Foreskin keratinocyte (primary cell): ENCODE measurements at places on chromosomes 5 and 9. TPM values are rescaled to one million over a fixed set of nuclear protein-coding genes. Genes with fewer than 3 reads are reported as not detected.

FBP1 gene
- not detected in 2 replicates for polyA plus RNA-seq

SCGB3A2 gene
- not detected in 2 replicates for polyA plus RNA-seq

PCDHA10 gene
- polyA plus RNA-seq = not detected in 2 replicates

KDM3B gene
- polyA plus RNA-seq = 12.5 and 15.7 TPM in 2 replicates

ADAMTS6 gene
- polyA plus RNA-seq = 3.1 and 3.2 TPM in 2 replicates

ARHGEF39 gene
- 4.9 and 5.7 TPM in 2 replicates for polyA plus RNA-seq

PRUNE2 gene
- polyA plus RNA-seq = 0.30 and 0.67 TPM in 2 replicates

CAMK4 gene
- polyA plus RNA-seq = 0.41 and 1.2 TPM in 2 replicates

ADRB2 gene
- 10.8 and 23.5 TPM in 2 replicates for polyA plus RNA-seq

ENTPD8 gene
- not detected in 2 replicates for polyA plus RNA-seq

ZNF300 gene
- polyA plus RNA-seq = 4.3 and 5.1 TPM in 2 replicates

SAXO1 gene
- not detected in 2 replicates for polyA plus RNA-seq

MYOT gene
- 0.02 and 0.07 TPM in 2 replicates for polyA plus RNA-seq

SPATA31D4 gene
- not detected in 2 replicates for polyA plus RNA-seq

IL4 gene
- polyA plus RNA-seq = not detected in 2 replicates

AUH gene
- 5.3 and 5.8 TPM in 2 replicates for polyA plus RNA-seq

MEGF10 gene
- polyA plus RNA-seq = not detected in 2 replicates

PCDHGB2 gene
- not detected in 2 replicates for polyA plus RNA-seq

KIF4B gene
- not detected in 2 replicates for polyA plus RNA-seq

IL5 gene
- polyA plus RNA-seq = not detected in 2 replicates

C5 gene
- polyA plus RNA-seq = 0.69 and 0.75 TPM in 2 replicates

ERCC8 gene
- polyA plus RNA-seq = 5.8 and 7.7 TPM in 2 replicates

SPINK4 gene
- polyA plus RNA-seq = not detected in 2 replicates

TAF11L7 gene
- polyA plus RNA-seq = not detected in 2 replicates

PLEKHG4B gene
- not detected in 2 replicates for polyA plus RNA-seq
